ENCODE measurements at places on chromosomes 3 and 15.

- no peak for DNase-seq
Measured at GRCh38 chr15:88802250-88802990, 816 bp upstream of the ACAN start.

GRCh38 chr3:30924763-30925162, 30.3 kb upstream of the GADL1 start:
- DNase-seq = no peak

DNA sequence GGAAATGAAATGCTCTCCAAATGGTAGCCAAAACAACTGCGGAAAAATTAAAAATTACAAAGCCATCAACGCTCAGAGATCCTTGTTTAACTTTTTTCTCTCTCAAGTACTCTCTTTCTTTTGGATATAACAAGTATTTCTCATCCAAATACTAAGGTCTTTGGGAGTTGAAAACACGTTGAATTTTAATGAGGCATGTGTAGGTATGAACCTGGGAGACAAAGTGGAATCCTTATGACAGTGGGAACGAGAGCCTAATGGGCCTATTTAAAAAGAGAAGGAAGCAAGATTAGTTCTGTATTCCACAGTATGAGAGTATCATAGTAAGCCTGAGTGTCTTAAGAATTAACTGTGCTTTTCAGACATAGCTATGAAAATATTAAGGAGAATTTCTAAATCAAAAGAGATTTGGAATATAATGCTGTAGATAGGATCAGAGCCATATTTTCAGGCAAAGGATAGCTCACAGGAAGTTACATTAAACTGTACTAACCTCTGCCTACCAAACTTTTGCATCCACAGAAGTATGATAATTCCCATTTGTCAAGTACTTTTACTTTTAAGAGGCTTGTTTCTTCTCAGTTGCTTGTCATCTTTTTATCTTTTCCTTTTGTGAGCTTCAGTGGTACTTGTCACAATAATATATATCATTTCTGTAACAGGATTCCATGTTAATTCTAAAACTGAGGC, 759 bp downstream of the CD96 start:
- no peak for DNase-seq

DNA sequence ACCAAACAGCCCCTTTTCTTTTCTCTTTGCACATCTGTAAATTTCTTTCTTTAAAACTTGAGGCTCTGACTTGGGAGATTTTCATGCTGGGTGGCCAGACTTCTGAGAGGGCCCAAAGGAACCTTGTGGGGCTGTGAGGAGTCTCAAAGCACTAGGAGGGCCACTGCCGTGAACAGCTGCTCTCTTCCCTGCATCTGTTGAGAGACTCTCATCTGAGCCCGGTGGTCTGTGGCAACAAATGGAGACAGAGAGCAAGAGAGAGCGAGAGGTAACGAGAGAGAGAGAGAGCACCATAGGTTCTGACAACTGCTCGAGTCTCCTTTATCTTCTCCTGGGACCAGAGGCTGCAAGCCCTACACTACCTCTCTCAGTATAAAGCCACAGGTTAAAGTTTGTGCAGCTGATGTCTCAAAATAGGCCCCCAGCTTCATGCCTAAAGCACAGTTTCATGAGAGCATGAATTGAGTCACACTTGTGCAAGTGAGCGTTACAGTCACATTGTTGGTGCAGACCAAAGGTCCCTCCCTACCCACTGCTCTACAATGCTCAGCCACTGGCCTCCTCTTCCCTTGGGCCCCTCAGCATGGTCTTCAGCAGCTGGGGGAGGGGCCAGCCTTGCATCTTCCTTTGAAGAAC, 60.7 kb downstream of the ZNF621 start:
- no peak for DNase-seq
